ENCODE measurements at places on chromosomes 5 and 9. TPM values are rescaled to one million over a fixed set of nuclear protein-coding genes. Genes with fewer than 3 reads are reported as not detected.

DNA sequence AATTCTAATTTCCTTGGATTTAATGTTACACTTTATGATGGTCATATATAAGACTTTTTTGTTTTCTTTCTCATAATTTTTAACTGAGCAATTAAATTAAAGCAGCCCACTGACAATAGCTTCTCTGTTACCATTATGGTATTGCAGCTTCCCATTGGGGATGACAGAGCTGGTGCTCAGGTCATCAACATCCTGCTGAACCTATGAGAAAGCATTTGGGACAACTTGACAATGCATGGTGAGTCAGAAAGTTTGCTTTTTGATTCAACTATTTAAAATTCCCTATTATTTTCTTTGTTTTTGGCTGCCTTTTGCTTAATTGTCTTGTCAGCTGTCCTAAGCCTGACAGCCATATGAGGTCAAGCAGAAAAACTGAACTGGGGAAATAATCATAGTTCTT is 487.4 kb upstream of the RIOK2 start:
- DNase-seq = no peak

DNA sequence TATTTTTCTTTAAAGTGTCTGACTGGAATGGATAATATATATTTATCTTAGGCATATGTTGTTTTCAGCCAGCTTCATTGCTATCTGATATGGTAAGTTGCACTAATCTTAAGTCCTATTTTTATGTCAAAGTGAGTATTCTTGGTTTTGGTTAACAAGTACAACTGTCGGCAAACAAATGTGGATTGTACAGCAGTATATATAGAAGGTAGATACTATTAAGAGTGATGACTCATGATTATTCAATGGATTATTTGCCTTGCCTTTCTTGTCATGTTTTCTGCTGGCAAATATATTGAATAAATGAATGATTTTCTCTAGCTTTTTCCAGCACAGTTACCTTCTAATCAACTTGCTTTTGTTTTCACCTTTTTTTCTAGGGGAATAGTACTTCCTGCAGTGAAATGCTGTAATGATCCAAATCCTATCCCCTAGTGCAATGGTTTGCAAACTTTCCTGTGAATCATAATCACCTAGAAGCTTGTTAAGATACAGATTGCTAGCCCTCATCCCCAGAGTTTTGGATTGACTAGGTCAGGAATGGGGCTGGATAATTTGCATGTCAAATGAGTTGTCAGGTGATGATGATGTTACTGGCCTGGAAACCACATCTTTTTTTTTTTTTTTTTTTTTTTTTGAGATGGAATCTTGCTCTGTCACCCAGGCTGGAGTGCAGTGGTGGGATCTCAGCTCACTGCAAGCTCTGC is 60.8 kb upstream of the ARRDC3 start:
- no peak for DNase-seq

GRCh38 chr5:32406650-32407049 is 37.9 kb downstream of the ZFR start:
- DNase-seq = no peak

GRCh38 chr5:84602371-84602771 is 217.7 kb upstream of the EDIL3 start:
- no peak for DNase-seq

DNA sequence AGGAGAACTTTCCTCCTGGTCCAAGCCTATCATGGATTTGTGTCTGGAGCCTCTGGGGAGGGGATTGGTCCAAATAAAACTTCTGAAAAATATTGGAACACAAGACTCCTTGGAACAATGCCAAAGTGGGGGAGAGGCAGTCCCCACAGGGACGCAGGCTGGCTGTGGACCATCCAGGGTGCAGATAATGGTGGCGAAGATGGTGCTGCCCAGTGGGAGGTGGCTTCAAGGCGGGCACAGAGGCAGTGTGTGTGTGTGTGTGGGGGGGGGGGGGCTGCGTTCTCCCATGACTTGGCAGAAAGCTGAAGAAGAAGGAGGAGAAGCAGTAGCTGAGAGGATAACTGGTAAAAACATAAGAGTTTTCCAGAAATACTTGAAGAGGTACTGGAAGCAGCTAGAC is 186.4 kb downstream of the MELK start:
- no peak for DNase-seq

Gene PCDHB7
- 2.1 TPM for total RNA-seq

Gene IFNK
- not detected for total RNA-seq

GRCh38 chr5:95238560-95239325 is 46.2 kb downstream of the MCTP1 start:
- no peak for DNase-seq

Gene SGCD
- 10.6 TPM for total RNA-seq

Gene MACROH2A1
- total RNA-seq = 256 TPM

DNA sequence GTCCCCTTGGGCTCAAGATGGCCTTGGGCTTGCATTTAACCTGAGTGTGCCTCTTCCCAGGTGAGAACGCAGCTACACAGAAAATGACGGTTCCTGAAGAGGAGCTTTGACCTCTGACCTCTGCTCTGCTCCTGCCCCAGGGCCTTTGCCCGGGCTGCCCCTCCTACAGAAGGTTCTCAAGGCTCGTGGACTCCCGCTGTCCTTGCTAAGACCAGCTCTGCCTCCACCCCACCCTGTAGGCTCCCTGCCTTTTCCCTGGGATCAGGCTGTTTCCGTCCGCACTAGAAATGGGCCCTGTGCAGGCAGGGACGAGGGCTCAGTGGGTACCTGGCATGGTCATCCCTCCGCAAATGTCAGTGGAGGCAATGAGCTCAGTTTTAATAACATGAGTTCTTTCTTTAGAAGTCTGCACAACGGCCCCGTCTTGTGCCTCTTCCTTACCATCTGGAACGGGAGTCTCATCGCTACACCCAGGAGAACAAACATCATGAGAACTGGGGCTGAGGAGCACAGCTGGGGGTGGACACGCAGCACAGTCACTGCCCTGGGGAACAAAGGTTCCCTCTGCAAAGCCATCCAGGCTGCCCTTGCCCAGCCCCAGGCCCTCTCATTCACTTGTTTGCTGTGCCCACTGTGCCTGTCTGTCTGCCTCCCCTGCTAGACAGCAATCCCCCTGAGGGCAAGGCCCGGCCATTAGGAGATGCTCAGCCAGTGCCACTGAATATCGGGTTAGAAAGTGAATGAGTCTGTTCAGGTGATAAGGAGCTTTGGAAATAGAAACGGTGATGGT is 26.7 kb upstream of the LPCAT1 start:
- DNase-seq = peak; percentile 9

DNA sequence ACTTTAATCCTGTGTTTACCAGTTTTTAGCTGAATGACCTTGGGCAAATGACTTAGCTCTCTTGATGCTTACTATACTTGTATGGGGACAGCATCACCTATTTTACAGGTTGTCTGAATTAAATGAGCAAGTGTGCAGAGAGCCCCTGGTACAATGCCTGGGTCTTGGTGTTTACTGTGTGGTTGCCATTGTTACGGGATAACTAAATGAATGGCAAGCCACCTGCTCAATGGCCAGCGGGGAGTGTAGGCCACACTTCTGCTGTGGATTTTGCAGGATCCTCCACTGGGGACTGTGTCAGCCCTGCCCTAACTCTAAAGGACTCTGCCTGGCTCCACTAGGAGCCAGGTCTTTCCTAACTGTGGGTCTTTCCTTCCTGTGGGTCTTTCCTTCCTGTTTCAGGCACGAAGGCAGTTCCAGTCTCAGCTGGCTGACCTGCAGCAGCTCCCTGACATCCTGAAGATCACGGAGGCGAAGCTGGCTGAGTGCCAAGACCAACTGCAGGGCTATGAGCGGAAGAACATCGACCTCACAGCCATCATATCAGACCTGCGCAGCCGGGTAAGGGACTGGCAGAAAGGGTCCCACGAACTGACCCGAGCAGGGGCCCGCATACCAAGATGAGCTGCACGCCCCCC is 10.3 kb upstream of the GLE1 start:
- peak; percentile 62 for DNase-seq

Gene OGN
- total RNA-seq = 154 TPM

DNA sequence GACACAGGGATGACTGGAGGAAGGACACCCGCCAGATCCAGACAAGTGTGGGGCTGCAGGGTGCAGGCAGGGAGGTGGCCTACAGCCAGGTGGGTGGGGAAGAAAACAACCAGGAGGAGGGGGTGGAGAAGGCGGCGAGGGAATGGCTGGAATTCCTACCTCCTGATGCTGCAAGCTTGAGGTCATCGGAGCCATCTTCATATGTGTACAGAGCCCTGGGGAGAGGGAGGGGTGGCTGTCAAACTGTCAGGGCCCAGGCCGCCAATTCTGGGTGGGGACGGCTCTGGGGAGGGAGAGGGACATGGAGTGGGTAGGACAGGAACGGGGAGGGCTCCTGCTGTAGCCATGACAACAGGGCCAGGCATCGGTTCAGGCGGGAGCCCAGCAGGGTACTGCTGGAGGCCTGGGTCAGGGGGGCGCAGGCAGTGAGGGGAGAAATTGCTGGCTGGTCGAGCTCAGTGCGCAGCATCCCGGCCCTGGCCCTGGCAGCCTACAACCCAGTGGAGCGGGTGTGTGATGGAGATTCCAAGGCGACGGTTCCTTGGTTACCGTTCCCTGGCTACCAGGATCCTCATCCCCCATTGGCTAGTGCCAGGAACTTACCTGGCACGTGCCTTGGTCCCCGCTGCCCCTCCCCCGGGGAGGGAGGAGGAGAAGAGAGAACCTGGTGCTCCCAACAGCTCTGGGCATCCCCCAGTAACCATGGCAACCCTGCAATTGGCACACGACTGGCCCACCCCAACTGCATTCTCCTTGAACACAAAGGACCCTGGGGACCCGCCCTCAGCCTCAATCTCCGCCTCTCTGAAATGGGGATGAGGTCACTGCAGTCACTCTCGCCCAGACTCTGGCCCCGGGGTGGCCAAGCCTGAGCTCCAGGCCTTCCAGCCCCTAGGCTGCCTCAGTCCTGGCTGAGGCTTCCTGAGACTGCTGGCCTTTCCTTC is 4.5 kb downstream of the DBN1 start:
- no peak for DNase-seq

DNA sequence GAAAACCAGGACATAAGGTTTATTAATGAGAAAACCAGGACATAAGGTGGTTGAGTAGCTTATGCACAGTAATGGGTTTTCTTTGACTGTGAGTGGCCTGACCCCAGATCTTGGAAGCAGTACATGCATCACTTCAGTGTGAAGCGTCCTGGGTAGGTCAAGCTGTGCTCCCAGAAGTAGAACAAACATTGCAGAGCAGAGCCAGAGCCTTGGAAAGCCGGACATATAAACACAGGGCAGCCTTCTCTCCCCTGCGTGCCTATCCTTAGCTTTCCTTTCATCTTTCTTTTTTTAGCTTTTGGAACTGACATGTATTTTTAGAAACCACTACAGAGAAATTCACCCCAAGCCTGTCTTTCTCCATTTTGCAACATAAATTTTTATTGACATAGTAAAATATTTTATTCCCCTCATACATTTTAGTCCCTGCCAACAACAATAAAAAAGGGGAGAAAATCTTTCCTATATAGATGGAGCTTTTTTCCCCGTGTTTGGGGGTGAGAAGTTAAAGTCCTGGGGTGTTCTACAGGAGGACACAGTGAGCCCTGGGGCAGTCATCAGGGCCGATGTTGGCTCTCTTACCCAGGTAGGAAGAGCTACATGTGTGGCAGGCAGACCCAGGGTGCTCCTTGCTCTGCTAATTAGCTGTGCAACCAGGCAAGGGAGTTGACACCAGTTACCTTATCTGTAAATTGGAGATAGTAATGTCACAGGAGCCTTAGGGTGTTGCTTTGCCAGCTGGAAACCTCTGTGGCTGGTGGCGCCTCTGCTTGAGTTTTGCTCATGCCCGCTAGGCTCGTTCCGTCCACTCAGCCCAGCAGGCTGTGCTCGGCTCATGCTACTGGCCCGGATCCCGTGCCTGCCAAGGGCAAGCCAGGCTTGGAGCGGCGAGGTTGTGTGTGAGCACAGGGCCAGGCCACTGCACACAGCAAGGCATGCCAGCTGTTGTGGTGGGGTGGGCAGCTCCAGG is 389.6 kb downstream of the KDM4C start:
- no peak for DNase-seq
